ENCODE measurements at places on chromosomes 3 and 15.

DNA sequence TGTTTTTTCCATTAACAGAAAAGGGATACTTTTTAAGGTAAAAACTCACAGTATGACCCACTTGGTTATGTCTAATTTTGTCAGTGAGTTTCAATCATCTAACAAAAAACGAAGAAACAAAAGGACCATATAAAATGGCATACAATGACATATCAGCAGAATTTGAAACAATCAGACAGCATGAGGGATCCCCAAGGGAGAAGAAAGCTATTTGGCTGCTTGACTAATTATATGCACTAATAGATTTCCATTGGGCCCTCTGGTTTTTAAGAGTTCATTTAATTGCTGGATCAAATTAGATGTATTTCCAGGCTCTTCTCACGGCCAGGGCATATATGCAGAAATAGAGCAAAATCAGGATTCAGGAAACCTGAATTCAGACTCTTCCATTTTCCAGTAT lies 376.4 kb upstream of the GBE1 start:
- DNase-seq = no peak

- no peak for DNase-seq
Observed at GRCh38 chr15:69789648-69790393, 307.9 kb downstream of the TLE3 start.

DNA sequence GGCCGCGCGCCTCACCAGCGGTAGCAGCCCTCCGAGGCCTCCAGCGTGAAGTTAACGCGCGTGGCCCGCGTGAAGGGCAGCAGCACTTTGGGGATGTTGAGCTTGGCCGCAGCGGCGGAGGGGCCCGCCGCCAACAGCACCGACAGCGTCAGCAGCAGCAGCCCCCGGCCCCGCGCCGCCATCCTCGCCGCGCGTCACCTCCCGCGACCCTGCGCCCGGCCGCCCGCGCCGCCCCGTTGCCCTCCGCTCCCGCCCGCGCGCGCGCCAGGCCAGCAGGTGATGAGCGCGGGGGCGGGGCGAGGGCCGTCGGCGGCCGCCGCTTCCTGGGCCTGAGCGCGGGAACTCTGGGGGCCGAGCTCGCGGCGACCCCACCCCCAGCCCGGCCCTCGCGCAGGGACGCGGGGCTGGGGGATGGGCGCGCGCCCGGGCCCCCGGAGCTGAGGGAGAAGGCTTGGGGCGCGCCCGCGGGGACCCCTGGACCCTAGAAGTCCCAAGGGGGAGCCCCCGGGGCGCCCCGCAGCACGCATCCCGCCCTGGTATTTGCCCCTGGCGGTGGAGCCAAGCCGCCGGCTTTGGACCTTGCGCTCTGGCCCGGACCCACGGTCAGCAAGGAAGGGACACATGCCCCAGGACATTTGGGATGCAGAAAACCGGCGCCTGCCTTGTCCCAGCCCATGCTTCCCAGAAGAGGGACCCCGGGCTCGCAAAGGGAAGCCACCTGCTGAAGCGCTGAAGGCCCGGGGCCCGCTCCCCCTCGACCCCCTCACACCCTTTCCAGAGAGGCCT lies at the start of gene NUP210:
Gene NUP210 (minus strand): TSS at position 278 of the 786 bp plus-strand sequence. CDS start 96 bp downstream, at position 182.
- DNase-seq = peak; percentile 50

GRCh38 chr3:135426508-135426907 lies 539.0 kb upstream of the PPP2R3A start:
- no peak for DNase-seq

- DNase-seq = peak; percentile 65
Observed at GRCh38 chr3:58332575-58333188, at the start of gene PXK. Gene PXK, plus strand, starts transcription at chr3:58332892. Its CDS starts 97 bp downstream, at chr3:58332989.

- DNase-seq = no peak
Observed at GRCh38 chr15:35271371-35272043, 186.4 kb upstream of the NANOGP8 start.

DNA sequence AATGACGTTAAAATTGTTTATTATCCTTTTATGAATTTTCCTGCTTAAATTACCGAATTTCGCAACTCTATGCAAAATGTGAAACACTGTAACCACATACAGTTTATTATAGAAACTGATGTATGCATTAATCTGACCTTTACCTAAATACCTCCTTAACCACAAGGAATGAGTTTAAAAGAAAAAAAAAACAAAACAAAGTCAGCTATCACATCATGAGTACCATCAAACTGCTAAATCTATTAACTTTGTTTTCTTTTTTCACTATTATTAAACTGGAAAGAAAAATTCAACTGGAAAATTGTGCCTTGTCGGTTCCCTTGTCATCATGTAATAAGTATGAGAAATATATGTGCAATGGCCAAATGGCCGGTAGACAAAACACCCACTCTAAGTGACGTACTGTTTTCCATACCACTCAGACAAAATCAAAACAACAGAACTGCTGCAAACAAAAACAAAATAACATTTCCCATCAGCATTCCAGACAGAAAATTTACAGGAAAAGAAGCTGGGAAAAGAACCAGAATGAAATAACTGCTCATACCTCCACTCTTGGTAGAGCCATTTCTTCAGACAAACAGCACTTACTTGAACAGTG lies 415.3 kb downstream of the FOXP1 start:
- DNase-seq = no peak

GRCh38 chr3:13496879-13497278 lies 16.8 kb downstream of the HDAC11 start:
- DNase-seq = no peak

GRCh38 chr3:87045473-87045872 lies 54.5 kb upstream of the VGLL3 start:
- DNase-seq = no peak

DNA sequence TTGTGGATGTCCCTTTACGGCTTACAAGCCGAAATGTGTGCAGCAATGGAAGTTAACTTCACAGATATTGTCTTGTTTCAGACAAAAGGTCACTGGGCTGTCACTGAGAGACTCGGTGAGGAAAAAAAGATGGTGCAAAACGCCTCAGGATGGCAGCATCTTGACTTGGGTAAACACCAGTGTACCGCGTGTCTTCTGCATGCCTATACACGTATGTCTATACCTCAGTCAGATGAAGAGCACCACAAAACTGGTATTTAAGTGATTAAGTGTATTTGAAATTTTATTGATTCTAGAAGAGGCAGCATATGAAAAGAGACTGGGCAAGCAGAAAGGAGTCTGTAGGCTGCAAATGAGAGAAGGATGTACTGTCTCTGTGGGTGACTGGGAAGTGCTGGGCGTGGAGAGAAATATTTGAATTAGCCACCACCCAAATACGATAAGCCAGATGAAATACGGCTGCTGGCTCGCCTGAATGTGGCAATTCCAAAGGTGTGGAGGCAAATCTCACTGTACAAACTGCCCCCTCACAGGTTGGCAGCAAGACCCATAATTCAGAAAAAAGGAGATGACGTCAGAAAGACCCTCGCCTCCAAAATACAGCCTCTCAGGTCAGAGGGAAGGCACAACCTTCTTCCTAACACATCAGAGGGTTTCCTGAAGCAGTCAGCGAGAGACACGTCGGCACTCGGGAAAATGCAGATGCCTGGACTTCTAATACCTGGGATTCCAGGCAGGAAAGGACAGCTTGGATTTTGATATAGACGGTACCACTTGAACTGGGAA lies 53.4 kb upstream of the NEO1 start:
- no peak for DNase-seq

- no peak for DNase-seq
Observed at GRCh38 chr15:49985463-49985862, 133.6 kb downstream of the ATP8B4 start.

DNA sequence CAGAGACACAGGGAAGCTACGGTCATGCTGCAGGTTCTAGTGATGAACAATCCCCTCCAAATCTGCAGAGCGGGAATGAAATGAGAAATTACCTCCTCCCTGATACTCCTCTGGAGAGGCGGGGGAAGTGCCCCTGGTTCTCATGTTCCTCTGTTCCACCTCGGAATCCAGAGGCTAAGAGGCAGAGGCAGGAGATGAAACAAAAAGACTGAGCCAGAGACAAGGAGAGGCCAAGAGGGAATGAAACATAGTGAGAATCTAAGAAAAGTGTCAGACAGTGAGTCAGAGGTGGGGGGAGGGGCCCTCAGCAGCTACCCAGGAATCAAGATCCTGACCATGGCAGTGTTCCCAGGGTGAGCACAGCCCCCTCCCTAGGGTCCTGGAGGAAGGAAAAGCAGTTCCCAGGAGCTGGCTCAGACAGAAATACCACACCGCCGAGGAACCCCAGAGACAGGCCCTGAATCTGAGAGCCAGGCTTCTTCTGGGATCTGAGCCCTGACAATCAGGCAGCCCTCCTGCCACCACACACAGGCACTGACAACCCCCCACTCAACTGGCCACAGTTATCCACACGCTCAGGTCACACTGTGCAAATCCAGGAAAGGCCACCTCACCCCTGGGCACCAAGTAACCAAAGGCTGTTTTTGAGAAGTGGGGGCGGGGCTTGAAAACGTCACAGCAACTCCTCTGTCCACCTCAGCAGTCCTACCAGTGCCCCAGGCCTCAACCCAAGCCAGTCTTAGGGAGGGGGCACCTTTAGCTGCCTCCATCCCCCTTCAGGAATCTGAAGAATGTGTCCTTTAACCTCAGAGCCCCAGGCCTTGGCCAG lies 2.4 kb downstream of the CSRNP1 start:
- DNase-seq = no peak

DNA sequence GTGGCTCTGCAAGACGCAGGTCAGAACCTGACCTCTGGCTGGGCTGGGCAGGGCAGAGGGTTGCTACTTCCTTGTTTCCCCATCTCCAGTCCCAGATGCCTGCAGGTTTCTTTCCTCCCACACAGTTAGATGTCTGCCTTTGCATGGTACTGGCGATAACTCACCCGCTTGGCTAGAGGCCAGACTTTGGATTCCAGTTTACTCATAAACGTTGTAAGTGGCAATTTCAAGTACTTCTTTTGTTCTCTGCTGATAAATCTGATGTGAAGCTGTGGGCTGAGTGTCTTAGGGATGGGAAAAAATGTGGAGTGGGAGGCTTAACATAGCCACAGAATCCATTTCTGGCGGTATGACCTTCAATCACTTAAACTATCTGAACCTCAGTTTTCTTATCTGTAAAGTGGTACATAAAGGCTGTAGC lies 194.2 kb downstream of the EBLN2 start:
- no peak for DNase-seq

DNA sequence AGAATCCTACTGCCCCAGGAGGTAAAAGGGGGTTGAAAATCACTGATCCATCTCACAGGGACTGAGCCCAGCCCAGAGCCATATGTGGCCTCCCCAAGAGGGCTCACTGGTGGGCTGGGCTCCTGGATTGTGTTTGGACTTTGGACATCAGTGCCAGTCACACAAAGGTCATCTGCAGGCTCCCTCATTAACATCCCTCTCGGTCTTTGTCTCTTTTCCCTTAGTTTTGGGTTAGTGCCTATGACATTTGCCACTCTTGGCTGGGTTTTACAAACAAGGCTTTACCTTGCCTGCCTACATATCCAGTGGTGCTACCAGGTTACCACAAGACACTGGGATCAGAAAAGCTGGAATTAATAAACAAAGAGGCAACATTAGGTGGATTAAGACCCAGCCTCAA lies 27.9 kb downstream of the IFT122 start:
- DNase-seq = no peak

GRCh38 chr3:116835658-116836057 lies 126.1 kb downstream of the TUSC7 start:
- no peak for DNase-seq

DNA sequence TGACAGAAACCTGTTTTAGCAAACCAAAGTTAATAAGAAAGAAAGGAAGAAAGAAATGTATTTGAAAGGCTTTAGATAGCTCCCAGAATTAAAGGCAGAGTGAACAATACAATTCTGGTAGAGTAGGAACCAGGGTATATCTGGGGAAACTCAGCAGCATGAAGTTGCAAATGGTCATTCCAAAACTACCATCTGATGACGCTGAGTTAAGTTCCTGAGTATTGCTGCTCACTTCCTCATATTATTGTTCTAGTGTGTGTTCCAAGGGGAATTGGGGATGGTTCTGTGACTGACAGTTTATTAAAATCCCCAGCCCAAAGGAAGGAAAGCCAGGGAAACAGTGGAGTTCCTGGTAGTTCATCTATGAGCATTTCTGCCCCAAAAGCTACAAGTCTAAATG lies 88.3 kb upstream of the FRMD4B start:
- no peak for DNase-seq

GRCh38 chr3:15272426-15273196 lies 59.8 kb downstream of the SH3BP5 start:
- no peak for DNase-seq

- no peak for DNase-seq
Observed at GRCh38 chr15:45091576-45091975, 22.4 kb downstream of the DUOX2 start.

DNA sequence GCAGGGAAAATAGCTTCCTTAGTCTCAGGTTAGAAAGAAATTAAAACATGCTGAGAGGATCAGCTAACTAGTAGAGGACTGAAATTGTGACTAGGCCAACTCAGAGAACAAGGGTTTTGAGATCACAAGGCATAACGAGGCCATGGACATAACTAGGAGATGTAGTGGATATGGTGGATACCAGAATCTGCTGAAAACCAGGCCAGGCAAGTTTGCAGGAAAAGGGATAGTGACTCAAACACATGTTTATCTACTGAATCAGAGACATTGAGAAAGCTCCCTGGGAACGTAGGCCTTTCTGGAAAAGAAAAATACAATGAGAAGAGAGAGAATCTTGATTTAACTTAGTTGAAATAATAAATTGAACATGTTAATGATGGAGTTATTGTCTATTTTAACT lies 326.5 kb upstream of the GBE1 start:
- no peak for DNase-seq

GRCh38 chr3:15982667-15983196 lies 185.0 kb upstream of the ANKRD28 start:
- no peak for DNase-seq

DNA sequence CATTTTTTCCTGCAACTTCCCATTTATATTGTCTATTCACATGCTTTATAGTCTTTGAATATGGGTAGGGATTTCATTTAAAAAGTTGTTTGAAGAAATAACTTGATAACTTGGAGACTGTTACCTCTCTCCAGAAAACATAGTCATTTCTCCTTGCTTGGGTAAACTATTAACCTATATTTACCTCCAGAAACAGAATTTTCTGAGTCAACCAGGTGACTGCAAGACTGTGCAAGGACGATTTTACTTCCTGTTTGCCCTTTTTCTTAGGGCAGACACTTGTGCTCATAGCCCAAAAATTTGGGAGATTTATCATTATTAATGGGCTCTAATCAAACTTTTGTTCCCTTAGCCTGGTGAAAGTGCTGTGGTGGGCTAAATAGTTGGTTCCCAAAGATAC lies 14.3 kb upstream of the MOBP start:
- DNase-seq = no peak

GRCh38 chr3:73068419-73068818 lies 7.0 kb downstream of the EBLN2 start:
- DNase-seq = no peak

- DNase-seq = no peak
Observed at GRCh38 chr3:187919544-187919943, 174.3 kb upstream of the BCL6 start.

DNA sequence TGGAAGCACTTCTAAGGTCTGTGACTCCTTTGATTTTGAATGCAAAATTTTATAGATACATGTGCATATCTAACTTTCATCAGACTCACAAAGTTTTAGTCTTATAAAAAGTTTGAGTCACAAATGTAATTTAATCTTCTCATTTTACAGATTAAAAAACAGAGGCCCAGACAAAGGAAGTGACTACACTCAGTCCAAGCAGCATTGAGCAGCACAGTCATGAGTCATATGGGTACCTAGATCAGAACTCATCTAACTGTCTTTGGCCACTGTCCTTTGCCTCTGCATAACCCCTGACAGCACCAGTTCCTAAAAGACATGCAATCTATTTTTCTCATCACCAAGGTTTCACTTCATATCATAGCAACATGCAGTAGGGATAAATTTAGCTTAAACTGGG lies 210.7 kb upstream of the KCNH8 start:
- no peak for DNase-seq

GRCh38 chr3:180294282-180295027 lies 257.7 kb upstream of the PEX5L start:
- DNase-seq = no peak

Data from stimulated activated CD8-positive, alpha-beta memory T cell treated with anti-CD3 and anti-CD28 coated beads, Interleukin-15, amount 100 ng/mL, for 24 hours (primary cell).